A673 (cell line): ENCODE measurements at places on chromosomes 5 and 9.
A peak's percentile ranks its signal among the peaks of the same experiment; 100 is the strongest.

- H3K27ac ChIP-seq = no peak overlapping the region
- no peaks in the 10 kb centered on the region for H3K36me3 ChIP-seq
- no peak overlapping the region for H3K4me3 ChIP-seq
- H3K4me1 ChIP-seq = no peaks in the 10 kb centered on the region
- H3K27me3 ChIP-seq = no peaks in the 10 kb centered on the region
Observed at GRCh38 chr5:126017096-126017495, 406.1 kb upstream of the GRAMD2B start.

DNA sequence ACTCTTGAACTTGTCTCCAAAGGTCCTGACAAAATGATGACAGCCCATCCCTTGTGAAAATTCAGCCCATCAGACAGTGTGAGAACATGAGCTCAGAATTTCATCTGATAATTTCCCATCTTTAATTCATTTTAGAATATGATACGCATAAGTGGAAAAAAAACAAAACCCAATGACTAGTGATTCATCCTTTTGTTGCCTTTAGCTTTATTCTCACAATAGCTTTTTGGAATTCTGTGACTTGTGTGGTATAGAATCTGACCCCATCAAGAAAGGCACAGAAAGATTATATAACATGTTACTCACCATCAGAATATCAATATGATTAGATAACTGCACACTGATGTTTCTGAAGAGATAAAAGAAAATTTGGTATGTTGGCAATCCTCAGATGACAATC, 16.1 kb upstream of the TMED7 start:
- H3K27ac ChIP-seq = no peak overlapping the region
- peaks cover 7% of the 10 kb centered on the region for H3K27me3 ChIP-seq
- H3K4me3 ChIP-seq = no peak overlapping the region
- H3K4me1 ChIP-seq = peaks cover 7% of the 10 kb centered on the region
- DNase-seq = no peak
- H3K36me3 ChIP-seq = no peaks in the 10 kb centered on the region

GRCh38 chr9:4548811-4549725, 58.8 kb downstream of the SLC1A1 start:
- H3K4me3 ChIP-seq = no peak overlapping the region
- H3K27ac ChIP-seq = no peak overlapping the region
- H3K36me3 ChIP-seq = no peaks in the 10 kb centered on the region
- peak; percentile 43 for DNase-seq

GRCh38 chr5:171979606-171980005, 26.8 kb downstream of the FBXW11 start:
- DNase-seq = no peak
- no peaks in the 10 kb centered on the region for H3K36me3 ChIP-seq
- H3K27me3 ChIP-seq = no peaks in the 10 kb centered on the region

GRCh38 chr5:120538149-120538548, 74.0 kb downstream of the PRR16 start:
- no peak for DNase-seq
- no peaks in the 10 kb centered on the region for H3K36me3 ChIP-seq
- no peak overlapping the region for H3K4me3 ChIP-seq
- no peak overlapping the region for H3K27ac ChIP-seq
- no peaks in the 10 kb centered on the region for H3K4me1 ChIP-seq

DNA sequence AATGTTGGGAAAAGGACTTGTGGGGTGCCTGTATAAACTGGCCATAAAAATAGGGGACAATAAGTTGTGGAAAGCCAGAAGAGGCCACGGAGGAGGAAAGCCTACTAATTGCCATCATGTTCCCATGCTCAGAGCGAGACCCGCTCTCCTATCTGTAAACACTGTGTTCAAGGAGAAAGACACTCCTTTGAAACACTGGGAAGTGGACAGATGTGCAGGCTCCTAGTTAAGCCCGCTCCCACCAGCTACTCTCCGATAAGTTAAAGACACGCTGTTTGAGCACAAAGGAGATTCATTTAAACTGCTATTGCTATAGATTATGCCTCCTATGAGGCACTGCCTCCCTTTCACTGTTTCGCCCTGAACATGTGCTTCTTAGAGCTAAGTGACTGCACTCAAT, 9.3 kb downstream of the CRAT start:
- H3K4me1 ChIP-seq = no peaks in the 10 kb centered on the region
- no peaks in the 10 kb centered on the region for H3K36me3 ChIP-seq
- H3K27me3 ChIP-seq = no peaks in the 10 kb centered on the region
- no peak for DNase-seq
- H3K27ac ChIP-seq = no peak overlapping the region
